ENCODE measurements at places on chromosomes 12 and 14.

DNA sequence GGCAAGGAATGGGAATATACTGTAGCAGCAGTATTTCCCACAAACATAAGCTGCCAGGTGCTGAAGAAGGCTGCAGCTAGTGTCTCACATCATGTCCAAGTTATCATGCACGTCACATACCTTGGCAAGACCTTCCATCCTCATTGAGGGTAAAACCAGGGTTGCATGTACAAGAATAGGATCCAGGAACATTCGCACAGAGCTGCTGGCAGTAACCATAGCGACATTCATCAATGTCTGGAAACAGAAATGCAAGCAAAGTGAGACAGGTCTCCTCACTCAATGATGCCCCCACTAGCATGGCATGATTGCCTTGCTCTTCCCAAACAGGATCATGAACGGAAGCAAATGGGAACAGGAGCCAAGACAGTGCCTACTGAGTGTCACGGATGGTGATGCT lies 23.8 kb upstream of the TC2N start:
- no peak for DNase-seq

GRCh38 chr14:55025948-55026347 lies 951 bp downstream of the WDHD1 start:
- DNase-seq, result no peak

DNA sequence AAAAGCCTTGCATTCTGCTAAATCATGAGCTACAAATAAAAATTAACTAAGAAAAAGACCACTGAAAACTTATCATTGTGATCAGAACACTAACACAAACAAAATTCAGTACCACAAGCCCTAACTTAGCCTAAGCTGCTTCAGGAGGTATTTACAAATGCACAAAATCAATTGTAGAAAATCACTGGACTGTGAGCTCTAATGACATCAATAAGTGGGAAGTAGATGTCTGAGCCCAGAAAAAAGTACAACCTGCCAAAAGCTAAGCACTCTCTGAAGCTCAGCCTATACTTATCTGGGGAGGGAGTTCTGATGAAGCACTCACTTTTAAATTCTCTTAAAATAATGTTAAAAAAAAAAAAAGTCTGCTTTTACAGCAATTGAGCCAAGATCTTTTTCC lies 92.9 kb downstream of the SLCO1B1 start:
- DNase-seq, result no peak

GRCh38 chr12:30457621-30458289 lies 237.9 kb downstream of the IPO8 start:
- DNase-seq, result peak; percentile 77

DNA sequence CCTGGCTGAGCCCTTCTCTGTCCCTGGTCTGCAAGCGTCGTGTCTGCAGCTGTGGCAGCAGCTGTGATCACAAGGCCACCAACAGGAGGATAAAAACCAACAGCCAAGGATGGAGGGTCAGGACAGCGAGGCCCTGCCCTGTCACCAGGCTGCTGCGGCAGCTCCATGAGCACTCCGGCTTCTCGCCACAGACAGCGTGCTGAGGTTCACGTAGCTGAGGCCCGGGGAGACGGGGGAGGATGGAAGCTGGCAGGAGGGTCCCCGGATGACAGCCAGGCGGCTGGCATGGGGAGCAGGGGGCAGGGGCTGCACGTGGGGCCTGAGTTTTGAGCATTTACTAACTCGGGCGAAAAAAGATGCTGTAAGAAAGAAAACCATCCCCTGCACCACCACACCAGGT lies 5.4 kb downstream of the XRCC3 start:
- no peak for DNase-seq

- DNase-seq, result no peak
These were observed 52.7 kb downstream of the SMOC1 start for GRCh38 chr14:69931960-69932359.

DNA sequence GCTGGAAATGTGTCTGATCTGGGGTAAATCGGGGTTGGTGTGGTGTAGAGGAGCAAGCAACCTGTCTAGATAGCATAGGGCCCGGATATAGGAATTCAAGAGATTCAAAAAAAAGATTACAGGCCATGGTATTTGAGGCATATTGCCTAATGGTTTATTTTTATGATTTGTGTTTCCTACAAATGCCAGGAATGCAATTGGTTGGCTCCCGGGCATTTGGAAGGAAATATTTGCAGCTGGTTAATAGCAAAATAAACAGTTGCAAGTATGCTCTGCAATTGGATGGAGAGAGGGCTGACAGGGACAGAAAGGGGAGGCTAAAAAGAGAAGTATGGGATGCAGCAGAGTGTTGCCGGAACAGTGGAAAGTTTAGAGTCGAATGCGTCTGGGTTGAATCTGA lies 315.6 kb upstream of the ATP2B1 start:
- peak; percentile 82 for DNase-seq

DNA sequence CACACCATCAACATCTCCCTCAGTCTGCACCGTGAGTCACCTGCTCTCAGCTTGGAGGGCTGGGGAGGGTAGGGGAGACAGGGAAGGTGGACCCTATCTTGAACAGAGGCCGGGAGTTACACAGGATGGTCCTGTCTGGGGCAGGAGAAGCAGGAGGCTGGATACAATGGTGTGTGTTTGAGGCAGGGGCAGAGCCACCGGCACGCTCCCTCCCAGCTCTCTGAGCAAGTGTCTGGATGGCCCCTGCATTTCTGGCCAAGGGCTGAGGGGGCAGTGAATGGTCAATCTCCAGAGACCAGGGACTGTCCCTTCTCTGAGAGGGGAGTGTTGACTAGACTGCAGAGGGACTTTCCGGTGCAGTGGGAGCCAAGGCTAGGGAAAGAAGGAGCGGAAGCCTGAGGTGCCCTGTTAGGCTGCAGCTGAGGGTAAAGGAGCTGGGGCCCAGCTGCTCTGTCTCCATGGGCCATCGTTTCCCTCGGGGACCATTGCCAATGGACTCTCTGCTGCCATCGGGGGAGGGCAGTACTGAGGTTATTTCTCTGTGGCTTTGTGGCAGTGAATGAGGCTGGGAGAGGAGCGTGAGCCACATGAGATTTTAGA lies 1.9 kb downstream of the LRP1-AS start:
- DNase-seq, result no peak

- no peak for DNase-seq
These were observed 86.9 kb downstream of the ATP23 start for GRCh38 chr12:58028294-58028693.

DNA sequence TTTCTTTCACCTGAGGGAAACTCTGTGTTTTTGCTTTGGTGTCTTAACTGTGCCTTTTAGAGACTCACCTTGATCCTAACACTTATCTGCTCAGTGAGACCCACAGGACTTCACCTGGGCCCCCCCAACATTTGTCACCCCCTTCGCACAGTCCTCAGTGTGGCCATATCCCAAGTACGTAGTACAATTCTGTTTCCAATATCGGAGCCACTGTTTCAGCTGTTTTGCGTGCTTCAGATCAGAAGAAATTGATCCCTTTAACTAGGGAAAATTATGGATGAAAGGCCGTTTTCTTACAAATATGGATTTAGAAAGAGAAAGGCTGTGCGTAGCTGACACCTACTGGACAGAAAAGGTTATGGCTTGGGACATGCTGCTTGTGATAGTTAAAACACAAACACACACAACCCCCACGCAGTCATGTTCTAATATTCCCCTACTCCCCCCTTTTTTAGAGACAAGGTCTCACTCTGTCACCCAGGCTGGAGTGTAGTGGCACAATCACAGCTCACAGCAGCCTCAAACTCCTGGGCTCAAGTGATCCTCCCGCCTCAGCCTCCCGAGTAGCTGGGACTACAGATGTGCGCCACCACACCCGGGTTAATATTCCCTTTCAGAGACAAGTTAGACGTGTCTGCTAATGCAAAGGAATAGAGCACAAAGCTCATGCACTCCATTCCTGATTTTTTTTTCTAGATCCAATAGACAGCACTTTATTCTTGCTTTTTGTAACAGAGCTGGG lies 3.6 kb upstream of the SLC7A8 start:
- DNase-seq, result peak; percentile 73

DNA sequence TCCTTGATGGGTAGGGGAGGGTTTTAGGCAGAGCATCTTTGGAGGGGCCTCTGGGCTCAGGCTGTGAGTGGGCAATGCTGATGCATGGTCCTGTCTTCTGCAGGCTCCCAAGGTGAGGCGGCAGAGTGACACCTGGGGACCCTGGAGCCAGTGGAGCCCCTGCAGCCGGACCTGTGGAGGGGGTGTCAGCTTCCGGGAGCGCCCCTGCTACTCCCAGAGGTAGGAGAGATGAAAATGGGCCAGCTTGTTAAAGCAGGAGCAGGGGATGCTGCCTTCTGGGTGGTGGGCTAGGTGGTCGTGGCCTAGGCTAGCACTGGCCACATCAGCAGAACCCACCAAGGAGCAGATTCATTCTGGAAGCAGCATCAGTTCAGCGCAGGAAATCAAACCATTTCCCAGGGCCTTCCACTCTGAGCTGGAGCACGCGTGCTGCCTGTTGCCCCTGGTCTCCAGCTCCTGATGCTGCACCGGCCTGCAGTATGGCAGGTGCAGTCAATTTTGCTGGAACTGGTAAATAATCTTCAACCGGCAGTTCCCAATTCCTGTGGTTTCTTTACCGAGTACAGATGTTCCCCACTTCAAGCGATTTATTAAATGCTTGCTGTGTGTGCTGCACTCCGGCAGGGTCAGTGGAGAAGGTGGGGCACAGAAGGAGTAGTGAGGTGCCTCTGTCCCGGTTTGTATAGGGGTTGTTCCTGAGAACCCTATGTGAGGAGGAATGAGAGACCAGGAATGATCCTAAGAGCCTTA lies 7.4 kb downstream of the PAPLN start:
- no peak for DNase-seq

DNA sequence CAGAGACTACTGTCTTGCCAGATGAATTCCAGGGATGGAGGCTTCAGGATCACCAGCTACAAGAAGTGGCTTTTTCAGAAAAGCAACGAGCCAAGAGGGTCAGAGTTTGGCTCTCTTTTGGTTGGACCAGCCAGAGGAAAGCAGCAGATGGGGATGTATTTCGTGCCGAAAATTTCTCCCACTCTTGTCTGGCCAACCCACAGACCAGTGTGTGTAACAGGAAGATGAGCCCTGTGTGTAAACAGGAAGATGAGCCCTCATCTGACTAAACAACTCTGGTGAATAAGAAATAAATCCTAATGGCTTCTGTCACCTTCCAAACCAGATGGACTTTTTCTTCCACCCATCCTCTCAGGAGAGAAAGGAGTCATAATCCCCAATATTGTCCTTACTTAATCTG lies 13.1 kb downstream of the GPR68 start:
- no peak for DNase-seq

DNA sequence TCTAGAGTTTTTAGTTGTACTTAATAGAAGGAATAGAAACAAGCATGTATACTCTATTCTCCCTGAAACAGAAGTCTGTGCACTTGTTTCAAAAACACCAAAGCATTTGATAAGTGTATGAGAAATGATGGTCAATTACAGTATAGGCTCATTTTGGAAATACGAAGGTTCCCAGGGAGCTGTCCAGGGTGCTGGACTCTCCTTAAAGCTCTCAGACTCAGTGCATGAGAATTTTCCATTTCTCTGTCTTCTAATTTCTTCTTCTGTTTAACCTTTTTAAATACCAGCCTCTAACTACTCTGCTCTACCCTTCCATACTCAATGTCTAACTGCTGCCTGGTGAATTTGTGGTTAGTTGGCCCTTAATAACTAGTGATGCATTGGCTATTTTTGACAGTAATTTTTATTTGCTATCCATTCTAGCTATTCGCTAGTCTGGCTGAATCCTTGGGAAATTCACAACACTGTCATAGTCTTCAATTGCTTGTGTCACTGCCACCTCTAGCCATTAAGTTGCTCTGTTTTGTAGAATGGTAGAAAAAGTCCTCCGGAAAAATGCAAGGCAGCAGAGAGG lies 229.2 kb downstream of the NRXN3 start:
- DNase-seq, result no peak

DNA sequence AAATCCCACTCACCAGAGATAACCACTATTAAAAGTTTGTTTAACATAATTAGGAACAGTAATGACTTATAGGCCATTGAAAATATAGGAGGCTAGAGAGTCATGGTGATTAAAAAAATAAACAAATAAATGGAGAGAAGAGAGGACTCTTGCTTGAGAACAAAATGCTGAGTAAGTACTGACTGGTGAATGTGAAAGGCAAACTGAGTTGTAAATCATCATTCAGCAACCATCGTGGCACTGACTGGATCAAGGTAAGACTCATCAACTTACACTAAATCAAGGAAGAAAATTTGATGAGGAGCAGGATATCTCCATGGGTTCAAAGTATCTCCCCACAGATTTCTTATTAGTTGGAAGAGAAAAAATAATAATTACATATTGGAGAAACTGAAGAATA lies 14.1 kb upstream of the YBX3 start:
- DNase-seq, result no peak

GRCh38 chr14:84128050-84128449 lies 1401.9 kb upstream of the FLRT2 start:
- DNase-seq, result peak; percentile 73

DNA sequence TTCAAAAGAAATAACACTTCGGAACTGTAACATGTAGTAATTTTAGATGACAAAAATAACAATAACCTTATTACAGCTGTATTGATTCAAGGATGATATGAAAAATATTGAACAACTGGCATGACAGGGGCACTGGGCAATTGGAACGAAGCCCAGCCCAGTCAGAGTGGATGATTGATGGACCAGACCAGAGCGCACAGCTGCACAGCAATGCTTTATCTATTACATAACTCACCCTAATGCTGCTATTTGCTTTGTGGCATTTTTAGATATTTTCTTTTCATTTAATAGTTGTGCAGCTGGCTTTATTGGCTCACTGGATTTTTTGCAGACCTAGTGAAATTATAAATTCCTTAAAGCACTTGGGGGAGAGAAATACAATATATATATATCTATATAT lies 26.9 kb upstream of the FERMT2 start:
- peak; percentile 26 for DNase-seq

DNA sequence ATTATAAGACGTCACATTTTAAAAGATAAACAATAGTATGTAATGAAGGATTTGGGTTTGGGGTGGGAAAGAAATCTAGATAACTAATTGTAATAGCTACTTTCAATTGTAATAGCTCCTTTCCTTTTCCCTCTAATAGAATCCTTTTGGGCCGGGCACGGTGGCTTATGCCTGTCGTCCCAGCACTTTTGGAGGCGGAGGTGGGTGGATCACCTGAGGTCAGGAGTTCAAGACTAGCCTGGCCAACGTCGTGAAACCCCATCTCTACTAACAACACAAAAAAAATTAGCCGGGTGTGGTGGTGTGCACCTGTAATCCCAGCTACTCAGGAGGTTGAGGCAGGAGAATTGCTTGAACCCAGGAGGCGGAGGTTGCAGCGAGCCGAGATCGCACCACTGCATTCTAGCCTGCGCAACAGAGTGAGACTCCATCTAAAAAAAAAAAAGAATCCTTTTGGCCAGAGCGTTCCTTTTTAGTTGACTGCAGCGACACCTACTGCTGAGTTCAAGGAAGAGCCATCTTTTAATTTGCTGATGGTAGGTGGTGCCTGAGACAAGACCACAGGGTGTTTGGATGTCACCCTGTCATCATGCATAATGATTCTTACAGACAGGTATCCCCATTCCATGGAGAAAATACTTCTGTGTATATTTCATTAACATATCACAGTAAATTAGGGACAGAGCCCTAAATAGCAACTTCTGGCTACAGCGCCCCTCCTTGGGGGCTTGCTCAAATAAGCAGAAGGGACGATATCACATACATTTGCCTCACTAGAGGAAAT lies 79.5 kb downstream of the ARMH4 start:
- DNase-seq, result peak; percentile 68

Measured in amniotic epithelial cell (primary cell).